Spinal cord (tissue), 10 donors: ENCODE measurements at places on chromosomes 4 and X. TPM values are rescaled to one million over a fixed set of nuclear protein-coding genes. Genes with fewer than 3 reads are reported as not detected.

The GPR78 gene
- total RNA-seq, result 3.0 TPM

The CLDN34 gene
- total RNA-seq, result 0.33 TPM

The CT45A1 gene
- total RNA-seq, result not detected

The EGF gene
- 1.8 TPM for total RNA-seq

The ADH1C gene
- total RNA-seq, result 2.5 TPM

The GAK gene
- 41.8 TPM for total RNA-seq

GRCh38 chrX:10936976-10937375 lies 174.2 kb upstream of the HCCS start:
- DNase-seq, result no peak

GRCh38 chr4:21802406-21802805 lies 146.2 kb downstream of the KCNIP4 start:
- no peak for DNase-seq

DNA sequence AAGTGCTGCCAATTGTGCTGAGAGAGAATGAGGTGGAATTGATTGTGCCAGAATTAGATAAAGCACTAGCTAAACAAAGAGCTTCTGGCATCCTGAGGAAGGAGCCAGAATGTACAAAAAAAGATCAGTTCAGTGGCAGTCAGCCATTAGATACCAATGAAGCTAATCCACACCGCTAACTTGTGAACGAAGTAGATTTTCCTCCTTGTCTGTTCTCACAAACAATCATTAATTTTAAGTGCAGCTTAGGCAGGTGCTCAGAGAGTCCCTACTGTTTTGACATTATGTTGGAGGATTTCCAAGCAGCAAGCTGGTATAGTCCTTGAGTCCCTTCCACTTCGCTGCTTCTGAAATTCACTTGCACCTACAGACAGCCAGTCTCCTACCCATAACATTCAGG lies 617.4 kb downstream of the CENPC start:
- peak; percentile 90 for DNase-seq

GRCh38 chr4:26161030-26161824 lies 159.6 kb upstream of the RBPJ start:
- DNase-seq, result no peak

DNA sequence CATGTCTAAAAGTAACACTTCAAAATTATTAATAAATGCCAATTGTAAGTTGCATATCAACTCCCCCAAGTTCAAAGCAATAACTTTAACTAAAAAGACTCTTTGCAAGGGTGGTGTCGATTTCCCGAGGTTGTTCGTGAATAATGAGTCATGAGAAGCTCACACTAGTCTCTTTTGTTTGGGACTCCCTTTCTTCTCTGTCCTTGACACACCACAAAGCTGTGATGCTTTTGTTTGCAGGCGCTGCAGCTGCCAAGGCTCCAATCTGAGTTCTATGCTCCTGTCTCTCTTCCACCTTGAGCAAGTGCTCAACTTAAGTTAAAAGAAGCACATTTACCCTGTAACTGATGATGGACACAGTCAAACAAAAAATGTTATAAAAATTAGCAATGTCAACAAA lies 65.9 kb downstream of the FAT1 start:
- no peak for DNase-seq

DNA sequence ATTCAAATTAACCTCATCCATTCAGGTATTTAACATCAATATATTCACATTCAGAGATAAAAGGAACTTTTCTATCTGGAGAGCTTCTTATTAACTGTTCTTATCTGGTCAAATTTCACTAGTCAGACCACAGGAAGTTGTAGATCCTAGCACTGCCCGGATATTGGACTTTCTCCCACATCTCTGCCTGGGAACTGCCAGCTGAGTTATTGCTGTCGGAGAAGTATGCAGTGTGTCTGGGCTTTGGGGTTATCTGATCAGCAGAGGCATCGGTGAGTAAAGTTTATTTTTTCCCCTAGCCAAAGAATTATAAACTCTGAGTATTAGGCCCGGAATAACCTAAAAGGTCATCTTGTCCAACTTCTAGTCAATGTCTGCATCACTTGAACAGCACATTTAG lies 45.1 kb downstream of the OR13H1 start:
- DNase-seq, result no peak

GRCh38 chr4:112593438-112594133 lies 43.1 kb downstream of the ZGRF1 start:
- no peak for DNase-seq

- no peak for DNase-seq
Observed at GRCh38 chr4:33086331-33086925, 2366.3 kb downstream of the PCDH7 start.

DNA sequence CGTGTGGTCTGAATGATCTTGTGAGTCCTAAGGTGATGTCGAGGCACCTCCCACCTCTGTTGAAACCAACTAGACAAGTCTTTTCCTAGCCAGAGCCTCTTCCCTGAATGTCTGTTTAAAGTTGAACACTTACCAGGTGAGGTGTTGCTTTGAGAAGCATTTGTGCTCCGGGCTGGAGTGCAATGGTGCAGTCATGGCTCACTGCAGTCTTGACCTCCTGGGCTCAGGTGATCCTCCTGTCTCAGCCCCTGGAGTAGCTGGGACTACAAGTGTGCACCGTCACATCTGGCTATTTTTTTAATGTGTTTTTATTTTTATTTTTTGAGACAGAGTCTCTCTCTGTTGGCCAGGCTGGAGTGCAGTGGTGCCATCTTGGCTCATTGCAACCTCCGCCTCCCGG lies 18.1 kb downstream of the RNF4 start:
- DNase-seq, result no peak

GRCh38 chrX:40086569-40087335 lies 11.0 kb downstream of the BCOR start:
- DNase-seq, result peak; percentile 84

- DNase-seq, result no peak
Observed at GRCh38 chr4:71607780-71608677, 175.8 kb downstream of the GC start.

DNA sequence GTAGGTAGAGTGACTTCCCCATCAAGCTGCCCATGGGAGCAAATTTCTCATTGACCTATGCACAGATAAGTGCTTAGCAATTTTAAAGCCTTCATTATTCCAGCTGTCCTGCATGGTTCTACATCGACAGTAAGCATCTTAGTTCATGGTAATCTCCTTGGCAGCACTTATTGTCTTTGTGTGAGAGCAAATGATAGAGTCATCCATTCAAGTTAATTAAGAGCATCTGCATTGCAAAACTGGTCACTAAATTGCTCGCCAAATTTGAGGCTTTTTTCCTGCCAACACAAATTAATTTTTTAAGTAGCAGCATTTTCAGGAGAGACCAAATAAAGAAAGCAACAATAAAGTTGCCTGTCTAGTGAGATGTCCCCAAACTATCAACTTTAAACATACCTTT lies 76.7 kb downstream of the SH3BGRL start:
- DNase-seq, result no peak

DNA sequence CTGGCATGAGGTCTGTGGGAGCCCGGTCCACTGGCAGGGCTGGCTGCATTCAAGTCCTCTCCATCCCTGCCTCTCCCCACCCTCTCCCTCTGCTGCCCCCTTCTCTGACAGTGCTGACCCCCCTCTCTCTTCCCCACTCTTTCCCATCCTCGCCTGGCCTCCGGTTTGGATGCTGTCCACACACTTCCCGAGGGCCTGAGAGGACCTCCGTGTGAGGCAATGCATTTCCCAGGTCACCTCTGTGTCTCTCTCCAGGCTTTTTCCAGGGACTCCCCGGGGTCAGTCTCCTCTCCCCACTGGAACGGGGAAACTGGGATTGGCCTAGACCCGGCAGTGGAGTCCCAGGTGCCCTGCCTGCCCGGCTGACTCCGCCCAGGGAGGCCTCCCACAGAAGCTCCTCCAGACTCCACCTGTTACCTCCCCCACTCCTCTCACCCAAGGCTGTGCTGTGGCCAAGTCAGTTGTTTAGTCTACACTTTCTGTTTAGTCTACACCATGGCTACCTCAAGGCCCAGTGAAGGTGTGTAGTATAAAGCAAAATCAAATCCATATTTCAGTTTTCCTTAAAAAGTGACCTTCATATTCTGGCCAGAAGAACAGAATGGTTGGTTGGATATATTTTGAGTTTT lies 146.8 kb downstream of the PTTG2 start:
- no peak for DNase-seq

- DNase-seq, result no peak
Observed at GRCh38 chr4:23861897-23862296, 27.9 kb downstream of the PPARGC1A start.

GRCh38 chrX:100407147-100407783 lies 2.8 kb downstream of the PCDH19 start:
- no peak for DNase-seq

- peak; percentile 80 for DNase-seq
Observed at GRCh38 chrX:40273356-40274050, 175.7 kb upstream of the BCOR start.

DNA sequence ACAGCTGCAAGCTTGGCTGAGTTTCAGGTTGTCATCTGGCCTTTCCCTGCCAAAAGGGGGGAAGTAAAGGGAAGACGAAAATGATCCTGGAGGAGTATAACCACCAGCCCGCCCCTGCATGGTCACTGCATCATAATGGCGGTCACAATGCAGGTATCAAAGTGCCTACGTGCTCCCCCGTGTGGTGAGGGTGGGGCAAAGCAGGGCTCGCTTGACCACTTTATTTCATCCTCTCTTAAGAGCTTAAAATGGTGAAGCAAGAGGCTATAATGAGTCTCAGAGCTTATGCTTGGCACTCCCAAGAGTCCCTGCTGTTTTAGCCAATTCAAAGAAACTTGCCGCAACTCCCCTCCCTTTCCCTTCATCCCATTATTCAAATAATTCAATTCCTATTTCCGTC lies 105.6 kb downstream of the APOOL start:
- no peak for DNase-seq

DNA sequence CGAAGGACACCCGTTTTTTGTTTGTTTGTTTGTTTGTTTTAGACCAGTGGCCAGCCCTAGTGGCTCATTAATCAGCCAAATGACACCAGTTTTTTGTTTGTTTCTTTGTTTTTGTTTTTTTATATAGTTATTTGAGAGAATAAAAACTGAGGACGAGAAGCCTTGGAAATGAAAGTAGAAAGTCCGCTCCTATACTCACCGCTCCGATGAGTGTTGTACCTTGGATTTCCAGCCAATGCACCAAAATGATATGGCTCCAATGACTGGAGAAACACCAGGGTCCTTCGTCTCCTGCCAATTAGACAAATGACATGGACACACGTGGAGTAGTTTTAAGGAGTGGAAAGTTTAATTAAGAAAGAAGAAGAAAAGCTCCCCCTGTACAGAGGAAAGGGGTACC lies 87.9 kb downstream of the ZXDA start:
- no peak for DNase-seq

- DNase-seq, result no peak
Observed at GRCh38 chrX:100408713-100409609, 1.1 kb downstream of the PCDH19 start.

DNA sequence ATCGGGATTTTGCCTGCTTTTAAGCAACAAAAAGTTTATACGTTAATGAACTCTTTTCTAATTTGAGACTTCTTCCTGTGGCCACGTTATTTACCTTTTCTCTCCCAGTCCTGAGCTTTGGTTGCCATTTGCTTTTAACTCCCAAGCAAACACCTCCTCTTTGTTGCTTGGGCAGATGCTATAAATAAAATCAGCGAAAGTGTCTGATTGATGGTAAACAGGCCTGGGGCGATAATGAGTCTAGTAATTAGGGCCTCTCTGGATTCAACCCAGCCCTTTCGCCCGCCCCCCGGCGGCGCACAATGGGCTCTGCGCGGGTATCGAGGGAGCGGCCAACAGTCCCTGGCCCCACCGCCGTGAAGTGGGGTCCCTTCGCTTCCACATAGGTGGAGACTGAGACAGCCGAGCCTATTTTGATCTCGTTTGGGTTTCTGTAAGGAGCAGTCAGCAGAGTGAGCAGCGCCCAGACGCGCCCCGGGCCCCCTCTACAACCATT lies 790 bp downstream of the CLGN start:
- DNase-seq, result peak; percentile 59

DNA sequence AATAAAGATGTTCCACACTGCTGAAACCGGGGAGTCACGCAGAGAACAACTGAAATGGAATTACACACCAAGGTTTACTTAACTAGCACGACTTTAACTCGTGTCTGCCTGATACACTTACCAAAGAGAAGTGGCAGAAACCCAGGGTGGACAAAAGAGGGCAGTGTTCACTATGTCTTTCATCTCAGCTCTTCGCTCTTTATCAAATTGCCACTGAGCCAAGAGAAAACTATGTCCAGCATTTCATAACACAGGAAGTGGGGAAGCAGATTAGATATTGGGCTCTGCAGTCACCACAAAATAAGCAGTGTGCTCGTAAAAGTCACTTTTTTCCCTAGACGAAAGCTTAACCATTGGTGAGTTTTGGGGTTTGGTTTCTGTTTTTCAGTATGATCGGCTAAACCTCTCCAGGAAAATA lies 155.7 kb downstream of the CHIC2 start:
- DNase-seq, result peak; percentile 40

DNA sequence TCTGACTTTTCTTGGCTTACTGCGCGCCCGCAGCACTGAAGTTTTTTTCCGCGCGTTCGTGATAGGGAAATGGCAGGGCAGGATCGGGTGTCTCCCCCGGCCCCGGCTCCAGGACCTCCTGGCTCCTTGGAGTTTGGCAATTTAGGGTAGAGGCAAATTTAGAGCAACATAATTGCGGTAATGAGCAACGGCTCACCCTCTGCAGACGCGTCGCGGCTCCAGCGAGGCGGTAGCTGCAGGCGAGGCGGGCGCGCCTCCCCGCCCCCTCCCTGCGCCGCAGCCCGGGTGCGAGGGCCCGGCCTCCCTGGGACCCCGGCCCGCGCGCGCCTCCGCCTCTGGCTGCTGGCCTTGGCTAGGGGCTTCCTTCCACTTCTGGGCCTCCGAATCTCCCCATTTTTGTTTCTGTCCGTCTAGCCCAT lies 6.2 kb downstream of the MSX1 start:
- DNase-seq, result peak; percentile 11
